ENCODE measurements at places on chromosomes 7 and 10.

GRCh38 chr10:121291823-121292222 is 306.4 kb downstream of the FGFR2 start:
- DNase-seq = no peak

- no peak for DNase-seq
These were observed 95.2 kb downstream of the PLCE1 start for GRCh38 chr10:94088926-94089381.

GRCh38 chr10:32963096-32963495 is 5.1 kb upstream of the ITGB1 start:
- DNase-seq = no peak

GRCh38 chr10:101229266-101230182 is at the start of gene LBX1:
TSS of gene LBX1 (minus strand) at chr10:101229463. CDS start at chr10:101228815, 648 bp downstream.
- DNase-seq = no peak

DNA sequence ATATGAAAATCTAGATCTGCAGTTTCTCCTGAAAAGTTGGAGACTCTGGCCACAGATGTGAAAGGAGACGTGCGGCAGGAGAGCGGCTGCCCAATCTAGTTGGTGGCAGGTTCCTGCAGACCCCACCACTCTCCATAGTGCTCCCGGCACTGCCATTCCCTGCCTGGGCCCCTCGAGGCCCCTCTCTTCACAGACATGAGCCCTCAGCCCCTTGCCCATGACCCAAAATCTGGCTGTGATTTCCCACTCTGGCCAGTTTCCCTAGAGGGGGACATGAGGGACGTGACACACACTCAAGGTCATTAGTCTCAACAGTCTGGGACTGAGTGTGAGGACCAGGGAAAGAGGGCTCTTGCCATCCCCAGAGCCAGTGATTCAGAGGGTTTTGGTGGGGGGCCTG is 138.7 kb downstream of the PTPN20 start:
- DNase-seq = no peak

GRCh38 chr7:97026715-97027426 is 2.2 kb upstream of the DLX5 start:
- DNase-seq = no peak

DNA sequence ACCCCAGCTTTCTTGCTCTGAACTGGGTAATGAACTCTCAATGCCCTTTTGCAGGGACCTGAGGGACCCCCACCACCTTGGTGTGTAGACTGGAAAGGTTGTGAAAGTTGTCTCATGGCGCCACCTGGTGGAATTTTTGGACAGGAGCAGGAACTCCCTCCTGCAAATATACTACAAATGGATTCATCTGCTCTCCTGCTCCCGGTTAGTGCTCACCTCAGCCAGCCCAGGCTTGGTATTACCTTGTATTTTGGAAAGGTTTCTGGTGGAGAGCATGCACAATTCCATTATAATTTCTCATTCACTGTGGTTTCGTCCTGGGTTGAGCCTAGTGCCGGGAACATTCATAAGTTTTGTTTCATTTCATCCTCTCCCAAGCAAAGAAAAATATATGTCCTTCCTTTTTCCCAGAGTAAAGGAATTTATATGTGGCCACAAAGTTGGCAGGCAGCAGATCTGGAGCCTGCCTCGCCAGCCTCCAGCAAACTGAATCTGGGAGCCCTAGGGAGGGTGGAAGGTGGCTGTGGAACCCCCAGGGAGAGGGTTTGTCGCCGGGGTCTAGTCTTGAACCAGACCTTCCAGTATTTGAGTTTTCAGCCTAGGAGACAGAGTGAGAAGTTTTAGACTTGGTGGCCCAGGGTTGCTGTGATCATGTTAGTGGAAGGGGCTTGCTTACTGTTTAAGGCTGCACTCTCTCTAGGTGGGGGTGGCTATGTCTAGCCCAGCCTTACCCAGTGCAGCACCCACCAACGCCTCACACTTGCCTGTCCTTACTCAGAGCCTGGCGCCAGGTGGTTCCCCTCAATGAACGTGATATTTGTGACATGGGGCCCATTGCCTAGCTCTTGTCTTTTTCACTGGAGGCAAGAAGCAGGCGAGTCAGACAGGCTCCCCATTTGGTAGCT is 9.5 kb downstream of the FAM241B start:
- peak; percentile 54 for DNase-seq

DNA sequence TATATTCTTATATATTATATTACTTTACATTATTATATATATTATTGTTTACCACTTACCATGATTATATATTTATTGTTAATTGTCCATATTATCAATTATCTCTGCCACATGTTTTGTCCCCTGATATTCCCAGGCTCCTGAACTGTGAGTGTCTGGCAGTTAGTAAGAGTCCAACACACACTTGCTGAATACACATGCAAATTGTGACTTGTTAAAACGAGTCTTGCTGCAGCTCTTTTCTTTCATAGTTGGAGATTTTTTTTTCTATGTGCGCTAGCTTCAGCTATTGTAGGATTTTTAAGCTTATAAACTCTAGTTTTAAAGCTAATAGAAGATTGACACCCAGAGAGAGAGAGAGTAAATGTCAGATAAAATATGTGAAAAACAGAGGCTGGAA is 207.8 kb upstream of the FAM3C start:
- DNase-seq = no peak

- DNase-seq = no peak
These were observed 127.4 kb downstream of the TRRAP start for GRCh38 chr7:99005776-99006175.

DNA sequence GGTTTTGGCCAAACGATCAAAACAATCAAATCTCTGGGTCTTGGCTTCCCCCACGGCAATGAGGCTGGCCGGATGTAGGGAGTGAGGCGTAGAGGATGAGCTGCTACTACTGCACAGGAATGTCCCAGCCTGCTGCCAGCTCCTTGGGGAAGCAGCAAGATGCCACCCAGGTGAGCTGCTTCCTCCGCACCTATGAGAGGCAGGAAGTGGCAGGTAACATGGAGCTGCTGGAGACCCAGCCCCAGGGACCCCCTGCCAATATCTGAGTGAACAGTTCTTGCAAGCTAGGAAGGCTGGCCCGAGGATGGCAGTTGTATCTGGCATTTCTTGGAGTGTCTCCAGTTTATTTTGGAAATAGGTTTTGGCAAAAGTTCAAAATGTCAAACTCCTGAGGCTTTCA is 413.5 kb downstream of the DNAJB6 start:
- no peak for DNase-seq

DNA sequence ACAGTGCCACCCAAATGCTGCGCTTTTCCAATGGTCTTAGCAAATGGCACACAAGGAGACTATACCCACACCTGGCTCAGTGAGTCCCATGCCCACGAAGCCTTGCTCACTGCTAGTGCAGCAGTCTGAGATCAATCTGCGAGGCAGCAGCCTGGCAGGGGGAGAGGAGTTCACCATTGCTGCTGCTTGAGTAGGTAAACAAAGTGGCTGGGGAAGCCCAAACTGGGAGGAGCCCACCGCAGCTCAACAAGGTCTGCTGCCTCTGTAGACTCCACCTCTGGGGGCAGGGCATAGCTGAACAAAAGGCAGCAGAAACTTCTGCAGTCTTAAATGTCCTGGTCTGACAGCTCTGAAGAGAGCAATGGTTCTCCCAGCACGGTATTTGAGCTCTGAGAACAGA is 891.2 kb downstream of the PCDH15 start:
- DNase-seq = no peak

GRCh38 chr10:36608251-36608650 is 517.1 kb upstream of the ANKRD30A start:
- no peak for DNase-seq

DNA sequence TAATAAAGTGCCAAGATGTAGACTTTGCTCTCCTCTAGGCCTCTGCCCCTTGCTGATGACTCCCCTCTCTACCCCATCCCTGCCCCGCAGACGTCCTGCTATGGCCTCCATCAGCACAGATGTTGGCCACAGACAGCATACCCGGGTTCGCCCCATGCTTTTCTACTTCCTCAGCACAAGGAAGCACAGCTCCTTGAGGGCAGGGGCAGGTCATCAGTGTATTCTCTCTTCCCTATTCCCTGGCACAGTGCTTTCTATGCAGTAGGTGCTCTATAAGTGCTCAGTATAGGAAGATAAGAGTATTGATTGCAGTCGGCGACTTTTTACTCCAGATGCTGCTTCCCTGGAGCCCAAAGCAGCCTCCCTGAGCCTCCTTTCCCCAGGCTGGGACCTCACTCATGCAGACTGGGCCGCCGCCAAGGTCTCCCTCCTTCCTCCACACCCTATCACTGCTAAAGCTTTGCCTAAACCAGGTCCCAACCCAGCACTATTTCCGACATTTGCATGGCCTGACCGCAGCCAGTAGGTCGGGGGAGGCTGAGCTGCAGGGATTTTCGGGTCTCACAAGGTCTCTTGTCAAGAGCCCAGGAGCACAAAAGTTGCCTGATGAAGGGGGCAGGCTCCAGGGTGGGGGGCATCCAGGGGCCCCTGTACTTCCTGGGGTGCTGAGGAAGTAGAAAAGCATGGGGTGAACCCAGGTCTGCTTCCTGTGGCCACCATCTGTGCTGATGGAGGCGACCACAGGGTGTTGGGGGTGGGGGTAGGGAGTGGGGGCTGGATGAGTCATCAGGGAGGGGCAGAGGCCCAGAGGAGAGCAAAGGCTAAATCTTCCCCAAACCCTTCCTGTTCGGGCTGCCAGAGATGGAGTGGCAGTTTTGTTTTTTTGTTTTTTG is 8.0 kb downstream of the CALHM3 start:
- no peak for DNase-seq

GRCh38 chr7:138015096-138015495 is 13.2 kb upstream of the CREB3L2 start:
- DNase-seq = no peak

Data from stimulated activated CD4-positive, alpha-beta T cell treated with anti-CD3 and anti-CD28 coated beads, Interleukin-2, amount 100 ng/mL, for 4 hours (primary cell).